ENCODE measurements at places on chromosomes 6 and 20.

DNA sequence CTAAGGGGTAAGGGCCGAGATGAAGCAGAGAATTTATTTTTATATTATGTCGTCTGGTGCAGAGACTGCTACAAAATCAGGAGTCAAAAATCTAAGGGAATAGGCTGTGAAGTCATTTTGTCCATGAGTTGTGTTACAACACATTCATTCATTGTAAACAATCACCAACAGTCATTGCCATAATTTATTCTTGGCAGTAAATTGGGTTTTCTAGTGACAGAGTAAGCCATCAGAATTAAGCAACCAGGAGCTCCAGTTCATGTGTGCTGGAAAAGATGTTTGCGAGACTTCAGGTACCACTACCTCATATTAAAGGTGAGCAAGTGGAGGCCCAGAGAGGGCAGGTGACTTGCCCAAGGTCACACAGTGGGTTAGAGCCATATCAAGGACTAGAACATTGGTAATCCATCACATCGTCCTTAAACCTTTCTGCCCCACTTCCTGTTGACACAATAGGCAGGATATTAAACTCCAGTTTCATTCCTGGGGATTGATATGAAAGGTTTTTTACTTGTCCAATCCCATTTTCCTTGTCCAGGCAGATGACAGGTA, 46.0 kb downstream of the E2F3 start:
- DNase-seq = no peak

DNA sequence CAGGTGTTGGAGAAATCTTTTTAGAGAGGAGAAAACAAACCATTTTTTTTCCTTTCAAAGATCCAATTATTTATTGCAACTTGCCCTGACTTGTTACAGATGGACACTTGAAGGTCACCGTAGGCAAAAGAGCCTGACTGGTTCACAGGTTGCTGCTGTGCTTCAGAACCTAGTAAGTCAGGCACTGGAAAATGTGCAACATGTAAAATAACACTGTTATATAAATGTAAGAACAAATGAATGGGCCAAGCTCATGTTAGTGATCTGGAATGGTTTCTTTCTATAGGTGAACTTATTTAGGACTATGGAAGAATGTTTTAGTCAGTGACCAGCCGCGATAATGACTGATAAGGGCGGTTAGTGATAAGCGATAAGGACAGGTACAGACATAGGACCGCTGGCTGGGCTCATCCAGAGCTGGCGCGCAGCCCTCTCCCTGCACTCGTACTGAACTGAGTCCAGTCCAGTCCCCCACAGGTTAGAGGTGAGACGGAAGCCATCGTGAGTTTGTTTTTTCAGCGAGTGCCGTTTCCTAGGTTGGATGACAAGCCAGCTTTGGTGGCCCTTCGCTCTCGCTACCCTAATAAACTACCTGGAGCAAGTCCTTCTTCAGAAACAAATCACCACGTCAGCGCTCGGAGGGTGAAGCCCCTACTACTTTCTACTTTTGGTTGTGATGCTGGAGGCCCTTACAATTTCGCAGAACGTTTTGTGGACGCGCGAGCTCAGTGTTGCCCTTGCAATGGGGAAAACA, 94.4 kb upstream of the PRDM1 start:
- peak; percentile 26 for DNase-seq

DNA sequence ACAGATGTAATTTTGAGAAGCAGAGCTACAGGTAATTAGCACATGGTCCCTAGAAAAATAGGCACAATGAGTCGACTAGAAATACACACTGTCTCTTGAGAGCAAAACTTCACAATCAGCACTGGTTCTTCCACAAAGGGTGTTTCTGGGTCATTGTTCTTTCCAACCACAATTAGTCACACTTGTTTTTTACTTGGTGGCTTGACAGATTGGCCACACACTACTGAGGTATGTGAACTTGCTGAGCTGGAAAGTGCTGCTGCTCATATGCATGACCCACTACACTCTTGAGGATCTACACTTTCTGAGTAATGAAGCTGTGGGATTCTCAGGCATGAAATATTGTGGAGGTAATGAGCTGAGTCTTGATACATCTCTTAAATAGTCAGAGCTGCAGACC, 347.7 kb downstream of the BCKDHB start:
- no peak for DNase-seq

DNA sequence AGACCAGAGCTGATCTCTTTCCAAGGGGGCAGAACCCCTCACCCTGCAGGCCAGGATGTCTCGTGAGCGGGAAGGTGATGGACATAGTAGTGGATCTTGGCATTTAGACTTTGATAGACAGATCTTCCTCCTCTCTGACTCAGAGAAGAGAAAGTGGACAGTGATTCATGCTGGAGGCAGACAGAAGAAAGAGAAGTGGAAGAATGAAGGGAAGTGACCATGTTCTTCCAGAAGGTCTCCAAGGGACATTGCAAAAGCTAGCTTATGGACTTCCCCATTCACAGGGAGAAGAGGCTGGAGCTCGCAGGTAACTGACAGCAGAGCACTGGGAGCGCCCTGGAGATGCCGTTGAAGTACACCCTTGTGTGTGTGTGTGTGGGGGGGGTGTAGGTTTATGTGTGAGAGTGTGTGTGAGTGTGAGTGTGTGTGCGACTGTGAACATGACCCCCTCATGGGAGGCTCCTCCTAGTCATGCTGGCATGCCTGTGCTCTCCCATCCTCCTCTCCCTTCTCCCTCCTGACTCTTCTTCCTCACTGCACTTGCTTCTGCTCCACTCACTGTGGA, 8.0 kb upstream of the RAET1L start:
- DNase-seq = no peak

DNA sequence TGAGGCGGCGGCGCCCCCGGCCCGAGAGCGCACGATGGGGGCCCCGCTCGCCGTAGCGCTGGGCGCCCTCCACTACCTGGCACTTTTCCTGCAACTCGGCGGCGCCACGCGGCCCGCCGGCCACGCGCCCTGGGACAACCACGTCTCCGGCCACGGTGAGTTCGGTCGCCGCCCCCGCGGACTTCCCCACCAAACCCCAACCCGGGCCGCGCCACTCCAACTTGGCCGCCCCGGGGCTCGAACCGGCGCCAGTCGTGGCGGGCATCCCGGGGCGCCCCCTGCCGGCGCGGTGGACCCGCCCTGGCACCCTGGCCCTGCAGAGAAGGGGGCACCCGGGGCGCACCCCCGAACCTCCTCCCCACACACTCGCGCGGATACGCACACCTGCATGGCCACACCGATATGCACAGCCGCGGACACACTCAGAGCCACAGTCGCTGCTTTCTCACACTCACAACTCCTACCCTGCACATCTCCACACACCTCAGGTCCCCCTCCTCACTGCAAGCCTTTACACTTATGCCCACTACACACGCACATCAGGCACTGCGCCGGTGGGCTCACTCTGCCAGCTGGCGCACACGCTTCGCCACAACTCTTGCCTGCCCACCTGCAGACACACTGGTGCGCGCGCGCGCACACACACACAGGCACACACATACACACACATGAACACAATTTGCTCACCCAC, 535 bp downstream of the VSTM2L start:
- DNase-seq = no peak

DNA sequence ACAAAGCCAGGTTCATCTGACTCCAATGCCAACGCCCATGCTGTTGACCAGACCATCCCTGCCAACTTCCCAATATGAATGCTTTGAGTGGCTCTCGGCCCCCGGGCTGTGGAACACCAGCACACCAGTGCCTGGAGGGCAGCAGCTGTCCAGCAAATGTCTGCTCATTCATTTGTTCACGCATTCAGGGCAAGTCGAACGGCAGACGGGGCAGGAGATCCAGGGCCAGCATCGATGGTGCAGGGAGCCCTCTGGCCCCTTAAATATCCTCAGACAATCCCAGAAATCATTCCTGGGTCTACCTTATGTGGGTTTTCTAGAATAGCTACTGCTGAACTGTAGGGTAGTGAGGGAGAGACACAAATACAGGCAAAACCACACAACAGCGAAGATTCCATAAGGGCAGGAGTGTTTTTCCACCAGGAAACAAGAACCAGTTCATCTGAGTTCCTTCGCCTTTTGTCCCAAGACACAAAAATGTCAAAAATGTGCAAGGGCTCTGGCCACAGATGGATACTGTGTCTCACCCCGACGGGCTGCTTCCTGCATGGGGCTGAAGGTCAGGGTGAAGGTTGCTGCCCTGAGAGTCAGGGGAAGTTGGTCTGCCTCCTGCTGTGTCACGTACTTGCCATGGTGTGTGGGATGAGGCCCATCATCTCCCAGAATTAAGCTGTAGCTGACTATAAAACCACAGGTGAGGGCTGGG, 15.5 kb downstream of the RIPOR3 start:
- no peak for DNase-seq

GRCh38 chr6:151052021-151052646, 186.6 kb downstream of the MTHFD1L start:
- no peak for DNase-seq

DNA sequence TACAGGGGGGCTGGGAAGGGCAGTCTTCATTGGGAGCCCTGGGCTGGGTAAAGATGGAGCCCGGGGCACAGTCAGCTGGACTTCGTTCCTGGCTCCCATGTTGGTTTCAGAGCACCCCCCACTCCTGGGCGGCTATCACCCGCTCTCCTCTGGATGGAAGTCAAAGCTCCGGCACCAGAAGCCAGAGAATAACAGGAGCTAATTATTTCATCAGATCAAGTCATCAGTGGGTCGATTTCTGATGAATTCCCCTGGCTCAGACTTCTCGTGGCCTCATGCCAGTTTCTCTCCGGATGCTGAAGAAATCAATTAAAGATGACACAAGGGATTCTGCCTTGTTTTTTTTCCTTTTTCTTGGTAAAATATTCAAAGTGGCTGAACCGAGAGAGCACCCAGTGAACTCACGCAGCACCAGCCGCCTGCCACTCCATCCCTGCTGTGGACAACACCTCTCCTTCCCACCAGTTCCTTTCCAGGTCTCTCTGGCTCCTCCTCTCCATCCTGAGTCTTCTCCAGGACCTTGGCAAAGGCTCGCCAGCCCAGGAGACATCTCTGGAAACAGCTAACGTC, 22.5 kb downstream of the SULF2 start:
- no peak for DNase-seq

- no peak for DNase-seq
Observed at GRCh38 chr6:110971468-110971867, 10.4 kb upstream of the RPF2 start.

DNA sequence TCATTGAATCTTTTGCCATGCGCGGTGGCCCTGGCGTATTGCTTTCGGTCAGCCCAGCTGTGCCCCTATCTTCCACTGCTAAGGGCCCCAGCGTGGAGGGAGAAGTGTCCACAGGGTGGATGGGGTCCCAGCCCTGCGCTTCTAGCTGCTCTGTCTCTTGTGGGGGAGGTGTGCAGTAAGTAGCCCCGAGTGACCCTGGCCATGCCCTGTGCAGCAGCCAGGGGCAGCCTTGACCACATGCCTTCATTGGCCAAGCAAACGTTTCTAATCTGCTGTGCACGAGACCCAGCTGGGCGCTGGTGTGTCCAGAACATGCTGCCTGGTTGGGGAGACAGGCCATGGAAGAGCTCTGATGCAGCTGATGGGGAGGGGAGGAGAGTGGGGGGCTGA, 13.6 kb downstream of the TMEM181 start:
- no peak for DNase-seq

DNA sequence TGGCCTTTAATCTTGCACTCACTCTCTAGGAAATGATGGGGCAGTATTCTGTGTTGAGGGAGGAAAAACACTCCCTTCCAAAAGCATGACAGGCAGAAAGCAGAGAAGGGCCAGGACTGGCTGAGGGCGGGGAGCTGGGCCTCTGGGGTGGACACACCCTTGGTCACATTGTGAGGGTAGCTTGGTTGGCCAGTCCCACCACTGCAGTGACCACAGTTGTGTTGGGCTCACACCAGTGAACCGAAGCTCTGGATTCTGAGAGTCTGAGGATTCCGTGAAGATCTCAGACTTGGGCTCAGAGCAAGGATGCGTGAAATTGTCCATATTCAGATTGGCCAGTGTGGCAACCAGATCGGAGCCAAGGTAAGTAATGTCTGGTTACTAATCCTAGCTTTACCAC, at the start of gene TUBB1:
Gene TUBB1 (plus strand): TSS at position 213 of the 400 bp plus-strand sequence. CDS start 94 bp downstream, at position 307.
- peak; percentile 53 for DNase-seq

- no peak for DNase-seq
Observed at GRCh38 chr6:9522101-9522500, 892.8 kb downstream of the TFAP2A start.

- DNase-seq = no peak
Observed at GRCh38 chr6:150658421-150658820, 58.7 kb downstream of the PLEKHG1 start.

- no peak for DNase-seq
Observed at GRCh38 chr6:20160541-20161283, 51.6 kb downstream of the MBOAT1 start.

DNA sequence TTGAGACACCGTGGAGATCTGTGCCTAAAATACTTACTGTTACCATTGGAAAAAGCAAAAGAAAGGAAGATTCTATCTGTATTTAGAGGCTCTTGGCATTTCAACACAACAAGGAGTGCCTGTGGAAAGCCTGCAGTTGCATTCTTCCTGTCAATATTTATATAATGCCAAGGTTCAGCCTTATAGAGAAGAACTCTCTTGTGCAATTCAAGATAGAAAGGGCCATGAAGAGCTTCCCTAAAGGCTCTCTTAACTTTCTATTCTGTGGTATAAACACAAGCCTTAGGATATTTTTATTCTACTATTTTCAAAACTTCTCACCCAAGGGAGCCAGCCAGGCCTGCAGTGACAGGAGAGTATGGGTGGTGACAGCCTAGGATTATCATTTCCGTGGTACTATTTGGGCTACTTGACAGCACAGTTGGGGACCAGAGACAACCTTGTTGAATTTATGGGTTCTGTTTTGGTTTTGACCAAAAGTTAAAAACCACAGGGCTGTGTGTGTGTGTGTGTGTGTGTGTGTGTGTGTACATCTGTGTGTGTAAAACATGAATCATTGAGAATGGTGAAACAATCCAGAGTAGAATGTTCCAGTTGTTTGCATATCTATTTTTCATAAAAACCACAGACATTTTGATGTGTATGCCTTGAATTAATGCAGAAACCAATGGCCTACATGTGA, 700.9 kb upstream of the SLC35B3 start:
- DNase-seq = no peak

GRCh38 chr20:13857304-13857703, 72.5 kb downstream of the NDUFAF5 start:
- no peak for DNase-seq

GRCh38 chr20:50969435-50969834, 10.8 kb downstream of the MOCS3 start:
- no peak for DNase-seq

GRCh38 chr20:34201531-34201930, 39.7 kb upstream of the ASIP start:
- no peak for DNase-seq

- DNase-seq = peak; percentile 16
Observed at GRCh38 chr6:158543606-158544185, 16.2 kb upstream of the TMEM181 start.

- no peak for DNase-seq
Observed at GRCh38 chr6:161076181-161076677, 84.7 kb downstream of the MAP3K4 start.

GRCh38 chr6:37376078-37376743, 22.4 kb downstream of the RNF8 start:
- no peak for DNase-seq
